ENCODE measurements at places on chromosomes 2 and 18.

DNA sequence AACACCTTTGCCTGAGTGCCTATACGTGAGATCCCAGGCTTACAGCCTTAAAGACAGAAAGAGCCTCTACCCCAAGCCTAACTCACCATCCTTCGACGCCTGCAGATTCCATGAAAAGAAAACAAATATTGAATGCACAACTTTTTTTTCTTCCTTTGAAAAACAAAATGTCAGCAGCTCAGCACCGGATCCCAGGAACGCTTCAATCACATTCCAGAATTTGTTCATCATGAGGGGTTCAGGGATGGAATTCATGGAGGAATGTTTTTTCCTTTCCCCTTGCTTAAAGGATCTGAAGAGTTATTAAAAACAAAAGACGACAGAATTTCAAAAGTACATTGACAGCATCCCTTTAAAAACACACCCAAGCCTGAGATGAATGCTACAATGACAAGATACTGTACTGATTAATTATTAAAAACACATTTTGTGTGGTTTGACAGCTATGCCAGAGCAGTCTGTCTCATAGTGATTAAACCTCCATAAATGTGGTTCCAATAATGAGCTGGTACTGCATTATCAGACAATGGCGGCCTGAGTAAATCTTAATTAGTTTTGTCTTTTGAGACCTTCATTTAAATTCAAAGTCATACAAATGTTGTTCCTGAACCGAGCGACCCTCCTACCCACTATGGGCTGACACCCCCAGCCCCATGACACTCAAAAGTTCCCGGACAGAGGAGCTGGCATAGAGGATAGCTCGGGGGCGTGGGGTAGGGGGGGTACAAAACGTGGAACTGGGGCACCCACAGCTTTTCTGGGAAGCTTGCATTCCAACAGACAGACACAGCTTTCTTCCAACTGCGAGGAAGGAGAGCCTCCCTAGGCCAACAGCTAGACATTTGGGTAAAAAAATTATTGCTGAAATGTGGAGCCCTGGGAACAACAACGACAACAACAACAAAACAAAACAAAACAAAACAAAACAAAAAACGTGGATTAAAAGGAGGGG, 227.5 kb downstream of the TTC32 start:
- no peak for DNase-seq

DNA sequence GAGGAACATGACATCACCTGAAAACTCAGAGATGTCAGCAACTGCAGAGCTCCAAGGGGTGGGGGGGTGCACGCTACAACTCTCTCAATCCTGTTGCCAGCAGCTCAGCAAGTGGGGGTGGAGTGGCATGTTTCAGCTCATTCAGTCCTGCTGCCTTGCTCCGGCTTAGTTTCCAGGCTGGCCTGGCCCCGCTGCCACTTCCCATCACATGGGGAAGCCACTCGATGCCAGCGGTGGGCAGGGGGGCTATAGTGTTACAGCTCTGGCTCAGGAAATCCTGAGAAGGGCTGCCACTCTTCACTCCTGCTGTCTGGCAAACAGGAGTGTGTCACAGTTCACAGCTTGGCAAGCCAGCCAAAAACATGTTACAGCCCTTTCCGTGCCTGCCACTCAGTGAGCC, 356.5 kb upstream of the GULP1 start:
- DNase-seq = no peak

GRCh38 chr18:48108136-48108535, 177.7 kb upstream of the SMAD2 start:
- DNase-seq = no peak

DNA sequence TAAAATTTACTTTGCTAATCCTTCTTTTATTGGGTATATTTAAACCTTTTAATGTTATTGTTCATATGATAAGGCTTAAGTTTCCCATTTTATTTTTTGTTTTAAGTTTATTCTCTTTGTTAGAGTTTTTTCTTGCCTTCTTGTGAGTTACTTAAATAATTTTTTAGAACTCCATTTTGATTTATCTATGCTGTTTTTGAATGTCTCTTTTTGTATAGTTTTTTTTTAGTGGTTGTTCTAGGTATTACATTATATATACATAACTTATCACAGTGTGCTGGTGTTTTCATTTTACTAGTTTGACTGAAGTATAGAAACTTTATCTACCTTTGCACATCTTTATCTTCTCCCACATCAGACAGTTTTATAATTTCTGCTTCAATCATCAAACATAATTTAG, 49.4 kb upstream of the TGFA start:
- DNase-seq = no peak

DNA sequence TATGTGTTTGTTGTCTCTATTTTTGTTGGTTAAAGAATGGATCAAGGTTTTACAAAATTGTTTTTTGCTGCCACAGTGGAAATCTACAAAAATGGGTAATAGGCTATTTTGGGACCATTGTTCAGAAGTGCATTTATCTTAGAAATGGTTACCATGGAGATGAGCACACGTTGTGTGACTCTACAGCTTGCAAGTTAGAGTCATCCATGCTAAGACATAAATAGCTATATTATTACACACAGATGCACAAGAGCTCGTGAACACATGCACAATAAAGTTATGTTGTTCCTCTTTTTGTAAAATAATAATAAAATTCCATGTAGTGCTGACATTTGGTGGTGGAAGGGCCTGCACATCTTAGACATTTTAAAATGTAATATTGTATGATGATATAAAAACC, 15.5 kb upstream of the DUSP19 start:
- no peak for DNase-seq

GRCh38 chr2:29618024-29618423, 303.4 kb downstream of the ALK start:
- no peak for DNase-seq

- DNase-seq = no peak
Measured at GRCh38 chr2:172215172-172215935, 112.7 kb upstream of the DLX2 start.

- no peak for DNase-seq
Measured at GRCh38 chr2:130288467-130289403, 54.0 kb upstream of the IMP4 start.

DNA sequence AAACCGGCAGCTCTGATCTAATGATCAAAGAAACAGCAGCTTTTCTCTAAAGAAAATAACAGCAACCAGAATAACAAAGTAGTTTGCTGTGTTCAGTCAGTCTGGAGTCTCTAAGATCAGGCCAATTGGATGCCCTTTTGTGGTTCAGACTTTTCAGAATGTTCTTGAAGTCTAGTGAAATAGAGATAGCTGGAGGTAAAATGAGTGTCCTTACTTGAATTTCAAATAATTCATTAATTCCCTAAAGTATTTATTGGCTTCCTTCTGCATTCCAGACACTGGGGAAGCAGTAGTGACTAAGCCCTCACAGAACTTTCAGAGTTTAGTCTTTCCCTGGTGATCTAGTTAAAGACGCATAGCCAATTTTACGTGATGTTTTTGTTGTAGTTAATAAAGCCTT, 58.7 kb downstream of the C18orf54 start:
- no peak for DNase-seq

DNA sequence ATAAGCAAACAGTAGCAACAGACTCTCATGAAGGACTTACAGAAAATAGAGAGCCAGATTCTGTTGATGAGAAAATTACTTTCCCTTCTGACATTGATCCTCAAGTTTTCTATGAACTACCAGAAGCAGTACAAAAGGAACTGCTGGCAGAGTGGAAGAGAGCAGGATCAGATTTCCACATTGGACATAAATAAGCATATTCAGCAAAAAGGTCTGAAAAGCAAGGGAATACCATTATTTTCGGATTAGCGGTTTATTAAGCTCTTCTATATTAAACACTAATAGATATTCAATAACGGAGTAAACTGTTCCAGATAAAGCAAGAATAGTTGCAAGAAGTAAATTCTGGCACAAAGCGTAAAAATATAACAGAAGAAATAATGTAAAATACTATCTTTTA, 25.0 kb downstream of the POLI start:
- no peak for DNase-seq

DNA sequence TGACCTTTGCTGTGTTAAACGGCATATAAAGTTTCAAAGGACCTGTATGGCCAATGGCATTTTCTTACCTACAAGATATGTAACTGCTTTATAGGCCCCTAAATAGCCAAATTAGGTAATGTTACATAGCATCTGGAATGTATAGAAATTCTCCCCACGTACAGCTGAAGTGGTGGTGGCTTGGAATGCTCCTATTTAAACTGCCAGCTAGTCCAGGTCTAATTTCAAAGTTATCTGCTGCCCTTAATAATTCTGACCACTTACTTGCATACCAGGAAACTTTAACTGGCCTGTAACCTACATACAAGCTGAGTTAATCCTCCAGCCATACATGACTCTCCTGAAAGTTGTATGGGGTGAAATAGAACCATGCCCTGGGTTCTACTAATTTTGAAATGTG, 1.3 kb downstream of the KIAA2012 start:
- no peak for DNase-seq

- DNase-seq = peak; percentile 33
Measured at GRCh38 chr2:69830045-69830905, 815 bp downstream of the GMCL1 start.

GRCh38 chr2:232688201-232688600, 8.9 kb upstream of the GIGYF2 start:
- DNase-seq = no peak

DNA sequence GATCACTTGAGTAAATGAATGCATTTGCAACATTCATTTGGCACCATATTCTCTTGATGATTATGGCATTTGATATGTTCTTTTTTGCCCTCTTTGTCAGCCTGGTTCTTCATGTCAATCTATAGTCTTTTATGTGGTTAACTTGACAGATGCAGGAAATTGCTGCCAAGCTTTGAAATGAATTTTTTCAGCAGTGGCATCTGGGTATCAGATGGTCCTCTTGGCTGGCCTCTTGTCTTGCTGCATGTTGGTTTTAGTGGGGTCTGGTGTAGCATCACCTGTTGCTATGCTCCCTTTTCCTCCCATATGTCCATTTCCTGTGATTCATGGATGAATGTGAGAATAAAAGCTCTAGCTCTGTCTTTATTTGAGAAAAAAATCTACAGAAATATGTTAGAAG, 119.9 kb downstream of the DPP4 start:
- no peak for DNase-seq

GRCh38 chr2:150389447-150389846, 98.0 kb downstream of the RND3 start:
- DNase-seq = no peak

DNA sequence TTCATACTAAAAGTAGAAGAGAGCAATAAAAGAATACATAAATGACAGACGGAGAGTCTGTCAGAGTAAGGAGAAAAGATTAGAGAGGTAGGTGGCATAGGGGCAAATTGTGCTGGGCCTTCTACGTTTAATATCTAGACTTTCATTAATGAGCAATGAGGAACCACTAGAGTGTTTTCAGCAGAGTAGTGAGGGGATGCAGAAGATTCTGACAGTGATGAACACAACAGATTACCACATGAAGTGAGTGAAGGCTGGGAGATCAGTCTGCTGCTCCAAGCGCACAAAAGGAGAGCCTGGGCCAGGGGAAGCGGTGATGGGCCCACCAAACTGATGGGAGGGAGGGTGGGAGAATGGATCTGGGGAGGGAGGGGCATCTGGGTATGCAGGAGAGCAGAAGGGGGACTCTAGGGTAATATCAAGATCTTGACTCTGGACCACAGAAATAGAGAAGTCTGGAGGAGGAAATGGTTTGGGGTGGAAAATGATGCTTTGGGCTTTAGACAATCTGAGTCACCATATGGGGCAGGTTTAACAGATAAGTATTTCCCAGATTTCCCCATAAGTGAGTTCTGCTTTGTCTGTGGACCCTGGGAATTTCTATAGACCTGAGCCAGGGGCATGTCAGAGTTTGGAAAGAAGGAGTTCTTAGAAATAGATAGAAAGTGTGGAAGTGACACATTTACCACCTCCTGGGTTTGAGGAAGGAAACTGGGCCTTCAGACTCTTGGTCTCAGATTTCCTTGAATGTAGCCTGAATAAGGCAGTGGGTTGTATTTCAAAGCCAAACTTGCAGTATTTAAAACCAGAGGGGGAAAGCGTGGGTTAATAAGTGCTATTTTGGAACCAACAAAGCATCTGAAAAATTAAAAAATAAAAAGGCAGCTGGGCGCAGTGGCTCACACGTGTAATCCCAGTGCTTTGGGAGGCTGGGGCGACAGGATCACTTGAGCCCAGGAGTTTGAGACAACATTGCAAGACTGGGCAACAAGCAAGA, 15.0 kb upstream of the IL1A start:
- no peak for DNase-seq

- no peak for DNase-seq
Measured at GRCh38 chr2:63052411-63053080, 1.9 kb downstream of the OTX1 start.

DNA sequence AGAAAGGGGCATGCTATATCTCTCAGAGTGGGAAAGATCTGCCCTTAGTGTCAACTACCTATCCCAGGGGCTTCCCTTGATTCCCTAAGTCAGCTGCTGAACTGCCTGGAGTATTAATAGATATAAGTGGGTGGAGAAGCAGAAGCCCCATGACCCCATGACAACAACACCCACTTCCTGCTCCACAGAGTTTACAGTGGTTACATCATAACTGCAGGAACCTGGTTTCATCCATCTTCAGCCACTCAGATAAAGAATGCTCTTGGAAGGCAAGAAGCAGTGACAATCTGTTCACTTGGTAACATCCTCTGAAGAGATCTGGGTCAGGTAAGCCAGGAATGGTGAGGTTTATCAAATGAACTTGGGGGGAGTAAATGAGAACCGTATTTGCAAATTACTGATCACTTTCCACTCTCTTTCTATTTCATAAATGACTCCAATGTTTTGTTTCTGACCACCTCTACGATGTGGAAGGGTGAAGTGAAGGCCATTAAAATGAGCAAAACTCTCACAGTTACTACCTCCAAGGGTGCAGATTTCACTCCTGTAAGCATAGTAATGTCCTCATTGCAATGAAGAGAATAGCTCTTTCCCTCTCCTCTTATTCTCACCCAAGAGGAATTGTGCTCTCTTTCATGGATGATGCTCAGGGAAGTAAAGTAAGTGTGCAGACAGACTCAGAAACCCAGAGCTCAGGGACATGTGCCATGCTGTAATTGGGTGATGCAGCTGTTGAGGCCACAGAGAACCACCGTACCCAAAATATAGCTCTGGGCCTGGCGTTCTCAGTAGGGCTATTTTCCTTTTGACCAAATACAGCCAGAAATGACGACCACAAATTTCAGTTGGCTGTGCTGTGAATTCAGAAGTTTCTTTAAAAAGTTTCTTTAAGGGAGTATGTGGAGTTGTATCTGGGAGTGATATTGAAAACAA, 192.8 kb upstream of the APCDD1 start:
- no peak for DNase-seq

DNA sequence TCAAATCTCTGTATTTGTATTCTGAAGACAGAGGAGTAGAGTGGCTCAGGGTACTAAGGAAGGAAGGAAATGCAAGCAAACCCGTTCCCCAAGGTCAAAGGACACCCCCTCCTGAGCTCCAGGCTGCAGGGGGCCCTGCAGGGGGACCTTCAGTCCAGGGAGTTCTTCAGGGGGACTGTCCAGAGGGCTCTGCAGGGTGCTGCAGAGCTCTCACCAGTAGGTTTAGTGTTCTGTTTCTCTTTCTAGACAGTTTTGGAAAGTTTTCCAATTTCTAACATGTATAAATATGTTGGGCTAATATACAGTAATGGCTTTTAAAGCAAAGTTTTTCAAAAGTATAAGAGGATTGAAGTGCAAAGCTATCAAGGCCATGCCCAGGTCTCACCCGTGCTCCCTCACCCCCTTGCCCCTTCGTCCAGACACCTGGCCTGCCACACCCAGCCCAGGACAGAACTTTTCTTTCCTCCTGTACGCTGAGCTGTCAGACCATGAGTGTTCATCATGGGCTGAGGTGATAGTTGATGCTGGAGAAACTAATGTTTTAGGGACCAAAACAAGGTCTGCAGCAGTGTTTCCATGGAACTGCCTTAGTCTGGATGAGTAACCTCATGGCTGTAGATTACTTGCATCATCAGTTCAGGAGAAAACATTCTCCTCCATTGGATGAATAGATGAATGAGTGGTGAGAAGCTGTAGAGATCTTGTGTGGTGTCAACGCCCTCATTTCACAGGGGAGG, 134.2 kb downstream of the GLI2 start:
- DNase-seq = no peak
